Activated CD4-positive, alpha-beta T cell treated with anti-CD3 and anti-CD28 coated beads, Interleukin-2, amount 50 U/mL, for 24 hours (primary cell): ENCODE measurements at places on chromosomes 1 and 21.
A peak's percentile ranks its signal among the peaks of the same experiment; 100 is the strongest.

DNA sequence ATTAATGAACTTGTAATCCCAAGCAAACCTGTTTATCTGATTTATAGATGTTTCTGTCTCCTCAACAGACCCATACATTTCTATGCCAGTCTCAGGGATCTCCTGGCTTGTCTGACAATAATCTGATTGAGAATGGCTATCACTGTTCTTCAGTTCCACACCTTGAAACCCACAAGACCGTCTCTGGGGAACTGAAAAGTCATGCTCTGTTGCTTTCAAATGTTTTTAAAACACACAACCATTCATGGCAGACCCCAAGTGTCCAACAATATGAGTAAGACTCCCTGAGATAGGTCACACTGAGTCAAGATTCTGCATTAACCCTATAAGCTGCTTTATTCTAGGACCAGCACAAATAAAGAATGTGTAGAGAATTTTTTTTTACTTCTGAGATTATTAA is 611.2 kb upstream of the PLXNA2 start:
- no peak for DNase-seq

- no peak for DNase-seq
Measured at GRCh38 chr21:26914557-26914956, 52.3 kb downstream of the ADAMTS5 start.

DNA sequence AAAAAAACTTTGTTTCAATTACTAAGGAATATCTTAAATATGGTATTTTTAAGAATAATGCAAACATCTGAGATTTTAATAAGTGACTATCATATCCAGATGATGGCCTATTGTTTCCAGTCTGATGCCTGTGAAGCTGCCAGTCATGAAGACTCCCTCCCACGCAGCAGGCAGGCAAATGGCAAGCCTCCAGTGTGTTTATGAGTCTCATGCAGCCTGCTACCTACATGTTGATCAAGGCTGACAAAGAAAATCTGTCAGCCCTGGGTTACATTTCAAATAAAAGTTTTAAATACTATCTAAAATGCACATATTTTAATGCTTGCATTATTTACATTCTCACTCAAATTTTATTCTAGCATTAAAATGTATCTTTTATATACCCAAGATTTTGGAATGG is 137.6 kb upstream of the RNPC3 start:
- no peak for DNase-seq

DNA sequence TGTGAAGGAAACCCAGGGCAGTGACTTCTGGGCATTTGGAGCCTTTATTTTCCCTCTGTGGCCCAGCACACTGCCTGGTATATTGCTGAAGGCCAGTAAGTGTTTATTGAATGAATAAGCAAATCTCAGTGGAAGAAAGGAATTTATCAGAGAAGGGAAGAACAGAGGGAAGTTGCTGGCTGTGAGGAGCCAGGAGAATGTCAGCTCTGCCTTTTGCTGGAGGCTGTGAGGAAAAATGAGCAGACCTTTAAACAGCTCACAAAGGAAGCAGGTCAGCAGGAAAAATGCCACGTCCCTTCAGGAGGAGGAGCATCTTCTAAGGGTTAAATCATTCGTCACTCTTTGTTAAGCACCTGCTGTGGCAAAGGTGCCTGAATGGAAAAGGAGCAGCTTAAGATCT is 75.9 kb downstream of the GIPC2 start:
- no peak for DNase-seq

GRCh38 chr1:203076031-203076511 is 9.7 kb downstream of the MYOG start:
- no peak for DNase-seq

DNA sequence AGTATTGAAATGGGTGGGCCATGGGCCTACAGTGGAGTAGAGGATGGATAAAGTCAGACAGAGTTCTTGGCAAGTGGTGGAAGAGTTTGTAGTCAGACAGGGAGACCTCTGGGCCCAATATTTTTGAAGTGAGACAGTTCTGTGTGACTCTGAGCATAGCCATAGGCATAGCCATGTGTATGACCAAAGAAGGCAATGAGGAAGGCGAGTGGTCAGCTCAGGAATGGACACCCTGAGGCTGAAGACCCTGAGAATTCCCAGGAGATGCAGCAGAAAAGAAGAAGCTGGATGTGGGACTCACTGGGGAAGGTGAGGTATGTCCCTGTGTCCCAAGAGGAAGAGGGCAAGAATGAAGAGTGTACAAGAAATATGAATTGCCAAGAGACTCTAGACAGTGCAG is 210.6 kb upstream of the IRF2BP2 start:
- DNase-seq = no peak

GRCh38 chr1:183094351-183094750 is 71.1 kb downstream of the LAMC1 start:
- DNase-seq = no peak

DNA sequence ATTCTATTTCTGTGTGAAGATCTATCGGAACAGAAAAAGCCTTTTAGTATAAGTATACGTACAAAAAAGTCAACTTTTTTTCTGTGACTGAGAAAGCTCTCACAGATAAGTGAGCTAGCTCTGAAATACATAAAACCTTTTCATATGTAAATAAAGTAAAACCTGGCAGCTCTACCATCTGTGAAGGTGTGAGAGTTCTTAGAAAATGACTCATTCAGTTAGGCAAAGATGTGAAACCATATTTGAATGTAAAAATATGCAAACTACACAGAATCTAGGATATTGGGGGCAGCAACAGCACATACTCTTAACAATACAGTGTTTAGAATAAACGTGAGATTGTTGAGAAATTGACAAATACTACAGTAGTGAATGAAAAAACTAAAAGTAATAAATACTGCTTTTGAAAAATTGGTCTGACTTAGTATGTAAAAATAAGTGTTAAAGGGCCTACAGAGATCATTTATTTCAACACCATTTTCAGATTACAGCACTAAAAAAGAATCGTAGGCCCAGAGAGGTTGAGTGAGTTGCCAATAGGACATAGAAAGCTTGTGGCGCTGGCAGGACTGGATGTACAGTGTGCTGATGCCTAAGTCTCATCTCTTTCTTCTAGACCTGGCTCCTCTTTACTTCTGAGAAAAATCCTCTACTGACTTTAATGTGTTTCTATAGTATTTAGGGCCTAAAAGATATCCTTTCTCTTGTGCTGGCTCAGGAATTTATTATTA is 19.8 kb downstream of the ATP6V1G3 start:
- no peak for DNase-seq

- DNase-seq = peak; percentile 45
Measured at GRCh38 chr21:34630536-34631143, 15.7 kb upstream of the RCAN1 start.

DNA sequence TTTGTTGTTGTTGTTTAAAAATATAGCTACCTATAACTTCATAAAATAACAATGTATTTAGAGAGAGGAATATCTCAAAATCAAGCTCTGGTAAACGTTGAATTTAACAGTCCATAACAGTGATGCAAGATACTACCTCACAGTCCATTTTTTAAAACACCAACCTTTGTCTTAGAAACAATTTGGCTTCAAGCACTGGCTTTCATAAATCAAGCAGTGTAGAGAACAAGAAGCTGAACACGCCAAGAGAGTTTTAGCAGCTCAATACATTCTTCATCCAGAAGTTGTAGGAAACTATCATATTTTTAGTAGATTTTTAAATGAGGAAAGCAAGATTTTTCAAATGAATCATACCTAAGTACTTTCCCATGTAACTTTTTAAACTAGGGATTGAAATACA is 334.3 kb upstream of the ADAMTS5 start:
- no peak for DNase-seq

DNA sequence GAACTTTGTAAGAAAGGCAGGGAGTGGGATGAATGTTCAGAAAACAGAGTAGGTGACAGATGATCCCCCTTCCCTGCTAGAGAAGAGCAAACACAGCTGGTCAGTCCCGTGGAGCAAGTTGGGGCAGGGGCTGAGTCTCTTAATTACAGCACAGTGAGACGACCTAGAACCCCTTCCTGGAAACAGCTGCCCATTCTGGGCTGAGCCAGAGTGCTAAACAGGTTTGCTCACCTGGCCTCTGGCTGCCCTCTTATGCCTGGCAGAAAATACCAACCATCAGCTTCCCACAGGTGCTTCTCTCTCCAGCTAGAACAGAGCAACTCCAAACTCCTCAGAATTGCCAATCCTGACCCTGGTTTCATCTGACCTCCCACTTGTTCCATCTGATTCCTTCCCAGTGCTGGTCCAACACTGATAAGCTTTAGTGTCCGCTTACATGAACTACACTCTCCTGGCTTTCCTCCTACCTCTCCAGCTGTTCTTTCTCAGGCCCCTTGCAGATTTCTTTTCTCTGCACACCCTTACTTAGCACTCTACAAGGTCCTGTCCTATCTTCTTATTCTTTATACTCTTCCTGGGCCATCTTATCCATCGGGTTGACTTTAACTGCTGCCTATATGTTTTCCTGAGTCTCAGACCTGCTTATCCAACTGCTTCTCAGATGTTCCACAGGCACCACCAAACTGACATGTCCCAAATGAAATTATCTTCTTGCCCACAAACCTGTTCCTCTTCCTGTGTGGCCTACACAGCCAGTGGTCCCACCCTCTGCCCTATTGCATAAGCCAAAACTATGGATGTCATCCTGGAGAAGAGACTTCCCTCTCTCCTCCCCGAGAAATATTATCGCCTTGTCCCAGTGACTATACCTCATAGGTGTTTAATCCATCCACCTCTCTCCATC is 22.6 kb upstream of the COL9A2 start:
- DNase-seq = no peak

- DNase-seq = peak; percentile 36
Measured at GRCh38 chr1:110339407-110340206, 430 bp downstream of the RBM15 start.

DNA sequence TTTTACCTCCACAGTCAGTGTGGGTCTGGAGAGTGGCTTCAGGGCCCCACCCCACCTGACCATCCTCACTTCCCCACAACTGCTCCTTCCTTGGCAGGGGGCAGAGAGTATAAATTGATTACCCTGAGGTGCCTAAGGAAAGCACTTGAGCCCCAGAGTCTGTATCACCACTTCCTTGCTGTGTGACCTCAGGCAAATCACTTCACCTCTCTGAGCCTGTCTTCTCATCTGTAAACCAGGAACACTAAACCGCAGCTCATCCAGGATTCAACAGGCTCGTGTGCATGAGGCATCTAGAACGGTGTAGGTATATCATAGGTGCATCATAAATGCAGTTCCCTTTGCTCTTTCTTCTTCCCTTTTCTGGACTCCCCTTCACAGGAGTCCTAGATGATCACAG is 43.4 kb downstream of the GRIK3 start:
- DNase-seq = no peak

GRCh38 chr1:229205854-229206253 is 65.1 kb upstream of the RAB4A start:
- no peak for DNase-seq

DNA sequence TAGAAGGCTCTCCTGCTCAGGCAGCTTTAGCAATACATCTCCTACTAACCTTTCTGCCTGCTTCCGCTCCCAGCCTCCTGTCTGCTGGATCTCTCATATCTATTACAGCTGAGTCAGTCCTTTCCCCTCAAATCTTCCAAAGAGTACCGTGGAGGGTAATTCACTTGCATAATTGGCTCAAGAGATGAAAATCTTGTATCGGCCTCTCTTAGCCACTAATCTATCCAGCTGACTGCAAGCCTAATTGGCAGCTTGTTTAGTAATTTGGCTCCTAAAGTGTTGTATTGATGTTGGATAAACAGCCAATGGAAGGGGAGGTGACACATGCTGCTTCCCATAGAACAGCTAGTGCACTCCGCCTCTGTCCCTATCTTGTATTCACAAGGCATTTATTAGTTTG is 195.7 kb downstream of the GPATCH2 start:
- DNase-seq = no peak

- no peak for DNase-seq
Measured at GRCh38 chr1:34477632-34478141, 277.2 kb upstream of the GJB5 start.

DNA sequence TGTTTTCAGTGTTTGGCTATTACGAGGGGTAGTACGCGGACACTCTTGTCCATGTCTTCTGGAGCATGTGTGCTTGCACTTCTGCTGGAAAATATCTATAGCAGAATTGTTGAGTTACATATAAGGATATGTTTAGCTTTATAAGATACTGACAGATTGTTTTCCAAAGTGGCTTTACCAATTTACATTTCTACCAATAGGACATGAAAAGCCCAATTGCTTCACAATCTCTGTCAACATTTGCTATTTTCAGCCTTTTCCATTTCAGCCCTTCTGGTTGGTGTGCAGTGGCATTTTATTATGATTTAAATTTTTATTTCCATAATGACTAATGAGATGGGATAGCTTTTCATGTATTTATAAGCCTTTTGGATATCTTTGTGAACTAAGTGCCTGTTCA is 6.3 kb upstream of the ANGPTL7 start:
- DNase-seq = no peak

GRCh38 chr1:32035119-32035518 is 21.5 kb downstream of the KHDRBS1 start:
- DNase-seq = no peak

DNA sequence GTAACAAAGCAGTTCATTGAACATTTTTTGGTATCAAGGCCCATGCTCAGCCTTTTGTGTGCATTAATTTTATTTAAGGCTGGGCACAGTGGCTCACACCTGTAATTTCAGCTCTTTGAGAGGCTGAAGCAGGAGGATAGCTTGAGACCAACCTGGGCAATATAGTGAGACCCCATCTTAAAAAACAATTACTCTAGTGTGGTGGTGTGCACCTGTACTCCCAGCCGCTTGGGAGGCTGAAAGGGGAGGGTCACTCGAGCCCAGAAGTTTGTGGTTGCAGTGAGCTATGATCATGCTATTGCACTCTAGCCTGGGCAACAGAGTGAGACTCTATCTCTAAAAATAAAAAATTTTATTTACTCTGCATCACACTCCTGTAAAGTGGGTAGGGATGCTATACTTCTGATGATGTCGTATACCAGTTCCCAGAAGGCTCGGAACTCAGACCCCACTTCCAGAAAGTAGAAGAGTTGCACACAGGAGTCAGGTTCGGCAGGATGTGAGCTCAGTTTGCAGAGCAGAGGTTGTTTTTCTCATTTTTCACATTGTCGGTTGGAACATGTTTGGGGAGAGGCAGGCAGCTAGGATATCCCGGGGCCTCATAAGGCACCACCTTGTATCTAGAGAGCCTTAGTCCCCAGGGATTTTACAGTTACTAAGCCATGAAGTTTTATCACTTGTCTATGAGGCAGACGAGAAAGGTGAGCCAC is 144.6 kb downstream of the GALNT2 start:
- DNase-seq = no peak

GRCh38 chr21:35057428-35057827 is 8.3 kb upstream of the RUNX1 start:
- DNase-seq = no peak

- DNase-seq = no peak
Measured at GRCh38 chr1:108750476-108751181, 4.2 kb downstream of the STXBP3 start.

DNA sequence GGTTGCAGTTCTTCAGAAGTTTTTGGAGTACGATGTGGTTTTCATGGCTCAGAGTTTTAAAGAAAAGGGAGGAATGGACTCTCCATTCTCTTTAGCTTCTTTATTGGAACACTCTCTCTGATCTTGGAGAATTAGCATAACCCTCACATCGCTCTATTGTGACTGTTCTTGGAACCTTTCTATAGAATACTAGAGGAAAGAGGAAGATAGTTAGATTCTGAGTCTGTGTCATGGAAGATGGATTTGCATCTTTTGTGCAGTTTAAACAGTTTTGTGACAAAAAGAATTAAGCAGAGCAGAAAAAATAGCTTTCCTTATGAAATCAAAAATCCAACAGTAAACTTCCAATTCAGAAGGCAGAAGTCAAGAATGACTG is 61.0 kb downstream of the KCNJ6 start:
- no peak for DNase-seq
